ENCODE measurements at places on chromosomes 7 and 10.

DNA sequence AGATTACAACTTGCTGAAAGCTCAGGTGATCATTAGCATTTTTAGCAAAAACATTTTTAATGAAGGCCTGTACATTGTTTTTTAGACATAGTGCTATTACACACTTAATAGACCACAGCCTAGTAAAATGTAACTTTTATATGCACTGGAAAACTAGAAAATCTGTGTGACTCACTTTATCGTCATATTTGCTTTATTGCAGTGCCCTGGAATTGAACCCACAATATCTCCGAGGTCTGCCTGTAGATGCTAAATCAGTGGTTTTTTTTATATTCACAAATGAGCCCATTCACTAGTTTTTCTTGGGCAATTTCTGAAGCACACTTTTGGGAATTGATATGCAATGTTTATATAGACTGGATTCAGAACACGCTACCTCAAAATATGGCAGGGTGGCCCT is 105.1 kb downstream of the PTPRN2 start:
- DNase-seq: no peak

DNA sequence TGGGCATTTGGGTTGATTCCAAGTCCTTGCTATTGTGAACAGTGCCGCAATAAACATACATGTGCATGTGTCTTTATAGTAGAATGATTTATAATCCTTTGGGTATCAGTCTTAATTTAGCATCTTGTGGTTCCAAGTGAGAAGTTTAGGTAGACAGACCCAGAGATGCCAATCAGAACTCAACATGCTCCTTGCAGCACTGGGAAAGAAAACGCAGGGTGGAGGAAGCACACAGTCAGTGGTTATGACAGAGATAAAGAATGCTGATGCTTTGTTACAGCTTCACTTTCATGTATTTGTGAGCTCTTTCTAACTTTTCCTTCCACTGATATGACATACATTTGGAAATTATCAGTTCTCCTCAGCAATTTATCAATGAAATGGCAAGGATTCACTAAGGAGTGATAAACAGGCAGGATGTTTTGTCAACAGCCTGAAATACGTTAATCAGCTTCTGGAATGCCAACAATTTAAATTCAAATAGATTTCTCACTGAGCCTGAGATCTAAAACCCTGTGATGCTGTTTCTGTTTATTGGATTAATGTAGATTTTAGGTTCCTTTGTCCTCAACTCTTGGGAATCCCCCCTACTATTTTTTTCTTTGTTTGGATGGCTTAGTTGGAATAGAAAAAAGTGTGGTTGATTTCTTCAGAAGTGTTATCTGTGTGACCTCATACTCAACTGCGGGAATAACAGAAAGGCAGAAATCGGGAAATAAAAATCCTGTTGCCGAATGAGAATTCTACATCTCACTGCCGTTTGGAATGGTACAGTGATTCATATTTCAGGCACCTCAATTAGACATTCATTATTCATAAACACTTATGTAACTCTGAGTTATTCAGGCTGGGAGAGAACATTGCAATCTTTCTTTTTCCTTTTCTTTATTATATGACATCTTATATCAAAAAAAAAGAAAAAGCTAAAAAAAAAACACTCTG is 675.0 kb downstream of the CNTNAP2 start:
- DNase-seq: no peak

- no peak for DNase-seq
Observed at GRCh38 chr10:47246406-47247147, 53.4 kb upstream of the GDF10 start.

DNA sequence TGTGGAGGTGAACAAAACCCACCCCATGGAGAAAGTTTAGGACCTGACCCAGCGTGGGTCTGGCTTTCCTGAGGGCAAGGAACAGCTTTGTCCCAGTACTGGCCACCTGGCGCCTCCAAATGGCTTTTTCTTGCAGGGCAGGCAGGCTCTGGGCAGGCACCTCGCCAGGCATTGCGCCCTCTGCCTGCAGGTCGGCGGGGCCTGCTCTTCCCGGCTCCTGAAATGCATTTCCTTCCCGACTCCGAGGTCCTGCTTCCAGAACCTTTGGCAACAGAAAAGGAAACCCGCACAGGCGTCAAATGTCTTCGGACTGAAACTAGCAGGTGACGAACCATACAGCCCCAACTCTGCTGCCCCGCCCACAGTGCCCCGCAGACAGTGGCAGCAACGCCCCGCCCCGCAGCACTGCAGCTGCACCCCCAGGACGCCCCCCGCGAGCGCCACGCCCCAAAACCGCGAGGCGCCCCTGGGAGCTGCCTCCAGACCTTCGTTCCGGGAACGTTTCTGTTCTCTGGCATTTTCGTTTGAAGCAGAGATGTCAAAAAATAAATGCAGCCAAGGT is 65.5 kb downstream of the C10orf143 start:
- DNase-seq: no peak

DNA sequence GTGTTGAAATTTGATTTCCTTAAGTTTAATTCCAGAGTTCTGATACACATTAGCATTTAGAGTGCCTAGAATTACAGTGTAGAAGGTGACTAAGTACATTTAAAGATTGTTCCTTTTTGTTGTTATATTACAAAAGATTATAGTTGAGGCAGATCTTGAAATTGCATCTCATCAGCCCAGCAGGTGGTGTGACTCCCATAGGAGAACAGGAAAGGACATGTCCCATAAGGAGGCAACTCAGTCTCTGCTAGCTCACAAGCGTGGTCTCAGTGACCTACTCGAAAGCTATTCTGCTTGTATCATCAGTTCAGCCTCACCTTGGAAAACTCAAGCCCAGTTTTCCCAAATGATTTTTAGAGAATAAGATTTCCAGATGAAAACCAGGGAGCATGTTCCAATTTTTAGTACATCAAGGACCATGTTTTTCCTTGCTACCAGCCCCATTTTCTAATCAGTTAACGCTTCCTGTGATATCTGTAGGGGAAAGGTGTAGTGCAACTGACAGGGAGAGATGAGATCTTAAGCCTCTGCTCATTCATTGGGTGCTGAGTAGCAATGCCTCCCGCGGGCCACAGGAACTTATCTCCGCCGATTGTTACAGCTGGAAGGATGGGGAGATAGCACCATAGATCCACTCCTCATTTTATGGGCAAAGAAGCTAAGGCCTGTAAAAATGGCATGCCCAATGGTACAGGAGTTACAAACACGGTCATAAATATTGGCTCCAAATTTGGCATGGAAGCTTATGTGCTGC is 1.1 kb upstream of the GNAI1 start:
- no peak for DNase-seq

DNA sequence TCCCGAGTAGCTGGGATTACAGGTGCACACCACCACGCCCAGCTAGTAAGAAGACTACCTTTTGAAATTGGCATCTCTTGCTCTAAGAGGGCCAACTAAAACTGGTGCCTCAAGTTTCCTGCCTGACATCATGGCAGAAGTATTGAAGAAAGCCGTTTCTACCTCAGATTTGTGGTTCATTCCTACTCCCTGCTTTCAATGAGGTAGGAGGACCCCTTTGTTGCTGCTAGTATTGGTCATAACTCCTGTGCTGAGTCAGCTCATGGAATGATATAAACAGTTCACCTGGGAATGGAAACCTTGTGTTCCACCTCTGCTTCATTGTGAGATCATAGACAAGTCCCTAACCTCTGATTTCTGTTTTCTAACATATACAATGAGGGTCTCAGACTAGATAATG is 82.8 kb downstream of the CDK6 start:
- DNase-seq: no peak

DNA sequence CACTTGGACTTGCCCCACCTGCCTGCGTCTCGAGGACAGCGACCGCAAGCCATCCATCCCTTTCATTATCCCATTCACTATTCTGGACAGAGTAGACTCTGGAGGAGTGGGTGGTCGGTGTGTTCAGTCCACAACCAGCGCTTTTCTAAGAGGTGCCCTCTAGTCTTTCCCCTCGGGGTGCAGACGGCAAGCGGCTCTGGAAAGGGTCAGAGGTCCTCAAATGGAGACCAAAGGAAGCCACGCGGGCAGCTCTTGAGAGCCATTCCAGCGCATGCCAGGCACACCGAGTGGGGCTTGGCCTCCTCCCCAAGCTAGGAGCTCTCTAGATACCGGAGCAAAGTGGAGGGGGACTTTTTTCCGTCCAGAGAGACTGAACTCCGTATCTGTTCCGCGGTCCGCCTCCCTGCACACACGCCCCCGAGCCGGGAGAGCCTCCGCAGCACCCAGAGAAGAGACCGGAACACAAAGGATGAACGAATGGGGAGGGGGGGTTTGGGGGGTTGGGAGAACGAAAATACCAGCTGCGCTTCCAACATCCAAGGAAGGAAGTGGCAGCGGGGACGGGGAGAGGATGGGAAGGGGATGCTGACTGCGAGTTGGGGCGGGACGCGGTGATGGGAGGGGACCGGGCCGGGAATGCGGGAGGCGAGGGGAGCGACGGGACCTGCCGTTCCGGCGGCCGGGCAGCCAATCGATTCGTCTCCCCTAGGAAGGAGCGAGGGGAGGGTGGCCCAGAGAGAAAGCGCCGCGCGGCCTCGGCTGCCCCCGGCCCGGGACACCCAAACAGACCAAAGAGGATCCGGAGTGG is 515 bp downstream of the GSDME start:
- peak; percentile 46 for DNase-seq

- no peak for DNase-seq
Observed at GRCh38 chr7:2488272-2488645, 12.1 kb upstream of the GRIFIN start.

- no peak for DNase-seq
Observed at GRCh38 chr10:36492590-36493515, 632.5 kb upstream of the ANKRD30A start.

DNA sequence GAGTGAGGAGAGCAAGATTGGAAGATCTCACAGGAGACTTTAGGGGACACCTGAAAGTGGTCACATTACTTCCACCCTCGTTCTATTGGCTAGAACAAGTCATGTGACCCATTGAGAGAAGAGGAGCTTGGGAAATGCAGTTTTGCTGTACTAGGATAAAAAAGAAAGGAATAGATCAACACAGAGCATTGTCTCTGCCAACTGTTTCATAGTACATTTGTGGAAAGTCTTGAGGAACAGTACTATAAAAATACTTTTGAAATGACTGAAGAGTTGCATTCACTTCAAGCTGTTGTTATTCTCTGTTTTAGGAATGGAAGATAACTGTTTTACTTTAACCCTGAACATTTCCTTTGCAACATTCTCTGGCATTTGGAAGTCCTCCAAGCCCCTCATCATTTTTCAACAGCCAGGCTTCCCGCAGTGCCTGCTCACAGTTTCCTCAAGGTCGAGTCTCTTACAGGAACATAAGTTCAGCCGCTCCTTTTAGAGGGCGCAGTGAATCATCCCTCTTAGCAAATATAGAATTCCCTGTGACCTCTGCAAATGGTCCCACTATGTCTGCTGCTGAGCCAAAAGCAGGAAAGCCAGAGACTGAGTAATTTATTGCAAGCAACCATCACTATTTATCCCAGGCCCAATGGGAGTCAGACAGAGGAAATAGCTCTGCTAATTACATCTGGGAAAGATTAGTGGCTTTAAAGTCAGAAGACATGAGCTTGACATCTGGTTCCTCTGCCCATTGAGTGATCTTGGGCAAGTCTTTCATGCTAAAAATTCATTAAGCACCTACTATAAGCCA is 40.7 kb downstream of the MRPL32 start:
- DNase-seq: no peak

DNA sequence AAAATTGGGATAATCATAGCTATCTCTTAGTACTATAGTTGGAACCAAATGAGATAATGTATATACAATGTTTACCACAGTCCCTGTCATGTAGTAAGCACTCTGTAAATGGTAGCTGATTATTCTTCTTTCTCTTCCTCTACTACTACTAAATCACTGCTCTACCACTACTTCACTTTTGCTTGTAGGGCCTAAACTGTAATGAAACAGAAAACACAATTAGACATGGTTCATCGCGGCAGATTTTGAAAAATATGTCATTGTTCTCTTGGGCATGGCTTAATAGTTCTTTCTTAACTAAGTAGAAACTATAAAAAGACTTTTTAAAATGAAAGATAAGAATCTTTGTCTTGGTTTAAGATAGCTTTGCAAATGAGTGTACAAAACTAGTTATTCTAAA is 34.9 kb downstream of the R3HCC1L start:
- no peak for DNase-seq

GRCh38 chr10:56496186-56496486 is 135.1 kb upstream of the ZWINT start:
- DNase-seq: no peak

DNA sequence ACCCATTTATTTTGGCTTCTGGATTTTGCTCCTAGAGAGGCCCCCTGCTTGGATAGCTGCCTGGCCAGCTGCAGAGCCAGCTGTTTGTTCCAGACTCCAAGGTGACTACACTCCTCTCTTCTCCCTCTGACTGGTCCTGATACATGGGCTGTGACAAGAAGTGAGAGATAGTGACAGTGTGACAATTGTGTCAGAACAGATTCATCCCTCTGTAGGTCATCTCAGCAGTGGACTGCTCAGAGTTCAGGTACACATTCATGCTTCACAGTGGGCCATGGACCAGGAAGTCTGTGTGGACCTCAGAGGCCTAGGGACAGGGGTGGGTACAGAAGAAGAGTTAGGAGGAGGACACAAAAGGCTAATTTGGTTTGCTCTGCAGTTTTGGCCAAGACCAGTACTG is 188.2 kb upstream of the MKLN1 start:
- DNase-seq: no peak

GRCh38 chr7:76073335-76073990 is 25.6 kb downstream of the MDH2 start:
- no peak for DNase-seq

DNA sequence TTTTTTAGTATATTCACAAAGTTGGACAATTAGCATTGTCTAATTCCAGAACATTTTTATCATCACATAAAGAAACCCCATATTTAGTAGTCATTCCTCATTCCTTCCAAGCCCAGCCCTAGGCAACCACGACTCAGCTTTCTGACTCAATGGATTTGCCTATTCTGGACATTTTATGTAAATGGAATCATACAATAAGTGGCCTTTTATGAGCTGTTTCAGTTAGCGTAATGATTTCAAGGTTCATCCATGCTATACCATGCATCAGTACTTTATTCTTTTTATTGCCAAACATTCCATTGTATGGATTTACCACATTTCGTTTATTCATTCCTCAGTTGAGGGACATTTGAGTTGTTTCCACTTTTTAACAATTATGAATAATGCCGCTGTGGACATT is 249.2 kb downstream of the DYNC1I1 start:
- DNase-seq: no peak

Measured in NCI-H510A (cell line).